ENCODE measurements at places on chromosomes 5 and 9.
A peak's percentile ranks its signal among the peaks of the same experiment; 100 is the strongest.

- no peak for DNase-seq
Measured at GRCh38 chr9:122131401-122132001, 28.1 kb downstream of the NDUFA8 start.

DNA sequence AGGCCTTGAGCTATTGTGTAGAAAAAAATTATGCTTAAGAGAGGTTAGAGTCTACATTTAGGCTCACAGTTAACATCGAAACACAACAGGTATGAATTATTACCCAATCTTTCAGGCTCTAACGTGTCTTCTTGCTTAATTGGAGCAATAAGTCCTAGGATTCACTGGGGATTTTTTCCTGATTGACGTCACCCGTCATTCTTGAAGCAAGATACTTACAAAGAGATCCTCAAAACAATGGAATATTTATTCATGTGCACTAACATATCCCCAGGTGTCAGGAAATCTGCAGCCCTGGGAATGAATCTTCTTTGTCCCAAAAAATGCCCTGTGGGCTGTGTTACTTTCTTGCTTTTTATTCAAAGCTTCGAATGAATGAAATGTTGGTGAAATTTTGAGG lies 413.5 kb downstream of the NFIB start:
- no peak for DNase-seq

DNA sequence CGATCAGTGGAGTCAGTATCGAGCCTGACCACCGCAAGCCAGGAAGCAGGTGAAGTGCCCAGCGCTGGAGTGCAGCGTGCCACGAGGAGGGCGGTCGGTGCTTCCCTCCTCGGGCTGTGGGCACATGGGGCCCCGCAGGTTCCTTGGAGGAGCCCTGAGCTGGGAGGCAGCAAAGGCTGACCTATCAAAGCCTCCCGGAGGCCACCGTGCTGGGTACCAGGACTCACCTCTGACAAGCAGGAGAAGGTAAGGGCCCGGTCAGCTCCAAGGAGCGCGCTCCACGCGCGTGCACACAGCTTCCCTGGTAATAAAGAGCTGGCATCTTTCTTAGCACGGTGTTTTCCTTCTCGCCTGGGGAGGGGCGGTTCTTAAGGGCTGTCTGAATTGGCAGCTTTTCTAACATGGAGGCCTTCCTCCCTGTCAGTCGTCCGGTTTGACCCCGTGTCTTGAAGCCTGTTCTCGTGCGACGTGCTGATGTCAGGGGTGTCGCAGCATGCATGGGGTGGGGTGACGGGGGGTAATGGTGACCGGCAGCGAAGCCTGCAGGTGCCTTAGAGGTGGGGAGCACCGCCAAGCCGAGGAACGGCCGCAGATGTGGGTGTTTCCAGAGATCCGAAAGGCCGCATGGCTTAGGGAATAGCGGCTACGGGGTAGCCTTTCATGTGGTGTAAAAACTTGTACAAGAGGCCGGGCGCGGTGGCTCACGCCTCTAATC lies 13.1 kb downstream of the PMPCA start:
- no peak for DNase-seq

DNA sequence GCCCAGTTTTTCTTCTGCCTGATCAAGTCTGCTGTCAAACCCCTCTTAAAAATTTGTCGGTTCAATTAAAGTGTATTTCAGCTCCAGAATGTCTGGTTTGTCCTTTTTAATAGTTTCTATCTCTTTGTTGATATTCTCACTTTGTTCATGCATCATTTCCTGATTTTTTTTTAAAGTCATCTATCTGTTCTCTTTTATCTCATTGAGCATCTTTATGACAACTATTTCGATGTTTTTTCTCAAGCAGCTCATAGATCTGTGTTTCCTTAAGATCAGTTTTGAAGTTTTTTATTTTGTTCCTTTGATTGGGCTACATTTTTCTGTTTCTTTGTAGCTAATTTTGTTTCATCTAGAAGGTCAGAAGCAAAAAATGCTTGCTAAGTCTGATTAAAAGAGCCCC lies 53.7 kb downstream of the FGD3 start:
- DNase-seq, result no peak

GRCh38 chr9:16010221-16010620 lies 457.4 kb downstream of the CCDC171 start:
- DNase-seq, result no peak

DNA sequence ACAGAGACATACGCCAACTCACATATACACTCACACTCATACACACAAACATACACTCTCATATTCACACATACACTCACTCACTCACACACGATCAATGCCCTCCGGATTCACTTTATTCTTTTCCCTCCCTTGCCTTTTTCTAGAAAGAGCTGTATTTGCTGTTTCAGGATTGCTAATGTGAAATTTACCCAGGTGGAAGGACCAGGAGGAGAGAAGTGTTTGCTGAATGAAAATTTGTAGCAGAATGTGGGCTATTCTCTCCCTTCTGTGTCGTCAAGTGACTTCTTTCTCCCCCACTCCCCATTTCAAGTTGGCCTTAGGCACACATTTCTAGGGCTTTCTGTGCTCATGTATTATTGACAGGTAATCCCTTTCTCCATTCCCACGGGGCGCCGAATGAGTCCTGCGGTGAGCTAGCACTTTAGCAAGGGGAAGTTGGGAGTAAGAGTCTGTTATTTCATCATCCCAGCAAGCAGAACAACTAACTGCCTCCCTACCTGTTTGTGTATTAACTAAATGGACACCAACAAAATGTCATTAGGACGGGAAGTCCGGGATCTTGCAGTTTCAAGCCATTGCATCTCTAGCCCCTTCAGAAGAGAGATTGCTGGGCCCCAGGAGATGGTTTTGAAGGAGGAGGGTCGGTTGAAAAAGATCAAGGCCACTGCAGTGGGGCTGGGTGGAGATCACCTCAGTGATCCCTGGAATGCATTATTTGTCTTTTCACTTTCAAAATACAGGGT lies 97.1 kb upstream of the TAF11L2 start:
- peak; percentile 93 for DNase-seq

- no peak for DNase-seq
Measured at GRCh38 chr9:96088510-96088909, 213.0 kb downstream of the ERCC6L2 start.

DNA sequence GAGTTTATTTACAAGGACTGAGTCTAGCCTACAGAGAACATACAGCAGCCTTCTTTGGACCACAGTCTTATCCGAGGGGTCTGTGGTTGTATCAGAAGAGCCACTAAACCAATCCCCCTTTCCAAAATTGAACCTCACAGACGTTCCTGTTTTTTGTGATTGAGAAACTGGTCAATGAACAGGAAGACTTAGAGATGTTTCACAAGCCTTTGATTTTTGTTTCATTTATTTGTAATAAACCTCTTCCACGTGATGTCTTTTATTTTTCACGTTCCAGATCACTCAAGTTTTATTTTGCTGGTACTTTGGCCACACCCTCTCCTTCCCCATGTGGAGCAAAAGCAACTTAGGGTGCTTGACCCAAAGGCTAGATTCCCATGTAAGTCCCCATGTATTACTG lies 16.1 kb downstream of the CCT5 start:
- DNase-seq, result no peak

DNA sequence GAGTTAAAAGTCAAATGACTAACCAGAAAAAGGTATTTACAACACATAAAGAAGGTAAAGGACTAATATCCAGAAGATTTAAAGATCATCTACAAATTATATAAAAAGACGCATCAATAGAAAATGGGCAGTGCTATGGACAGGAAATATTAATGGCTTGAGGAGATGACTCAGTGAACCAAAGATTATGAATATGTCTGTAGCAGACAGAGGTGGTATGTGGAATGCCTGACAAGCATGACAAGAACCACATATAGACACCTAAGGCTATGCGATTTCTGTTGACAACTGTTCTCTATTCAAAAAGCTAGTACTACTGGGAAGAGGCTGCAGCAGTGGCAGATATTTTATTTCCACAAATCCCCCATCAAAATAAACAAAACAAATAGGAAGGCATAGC lies 177.0 kb upstream of the SH3GL2 start:
- DNase-seq, result no peak

DNA sequence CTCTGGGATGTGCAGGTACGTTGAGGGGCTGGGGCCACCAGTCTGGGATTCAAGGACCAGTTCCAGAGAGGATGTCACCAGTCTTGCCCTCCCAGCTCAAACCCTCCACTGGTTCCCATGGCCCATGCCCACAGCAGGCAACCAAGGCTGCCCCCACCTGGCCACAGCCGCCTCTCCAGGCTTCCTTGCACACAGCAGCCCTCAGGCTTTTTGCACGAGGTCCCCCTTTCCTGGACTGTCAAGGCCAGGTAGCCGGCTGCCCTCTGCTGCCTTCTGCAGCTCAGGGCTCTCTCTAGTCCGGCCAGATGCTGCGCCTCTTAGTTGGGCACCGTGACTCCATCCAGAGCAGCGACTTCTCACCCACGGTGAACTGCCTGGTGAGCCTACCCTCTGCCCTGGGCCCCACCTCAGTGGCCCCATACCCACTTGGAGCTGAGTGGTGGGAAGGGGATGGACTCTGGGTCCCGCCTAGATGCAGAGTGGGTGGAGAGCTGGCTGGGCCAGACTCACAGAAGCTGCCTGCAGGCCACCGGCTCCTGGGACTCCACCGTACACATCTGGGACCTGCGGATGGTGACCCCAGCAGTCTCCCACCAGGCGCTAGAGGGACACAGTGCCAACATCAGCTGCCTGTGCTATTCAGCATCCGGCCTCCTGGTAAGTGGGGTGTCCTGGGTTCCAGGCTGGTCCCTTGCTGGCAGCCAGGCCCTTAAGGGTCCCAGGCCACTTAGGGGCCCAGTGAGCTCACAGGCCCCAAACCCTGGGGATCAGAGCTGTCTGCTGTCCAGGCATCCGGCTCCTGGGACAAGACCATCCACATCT lies 2.9 kb downstream of the WDR38 start:
- DNase-seq, result peak; percentile 75

DNA sequence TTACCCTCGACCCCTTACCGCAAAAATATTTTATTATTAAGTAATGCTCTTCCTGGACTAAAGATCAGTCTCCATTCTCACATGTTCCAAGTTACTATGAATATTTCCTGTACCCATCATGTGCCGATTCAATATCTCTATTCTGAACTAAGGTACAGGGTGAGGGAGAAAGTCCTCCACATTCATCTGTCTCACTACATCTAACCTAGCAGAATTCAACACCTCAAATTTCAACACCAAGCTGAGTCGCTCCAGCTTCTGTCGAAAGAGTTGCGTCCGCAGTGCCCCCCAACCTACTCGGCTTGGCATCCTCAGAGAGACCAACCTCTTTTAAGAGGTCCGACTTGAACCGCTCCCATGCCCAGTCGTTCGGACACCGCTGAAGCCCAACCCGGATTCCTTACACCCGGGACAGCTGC lies 1.0 kb downstream of the CERT1 start:
- peak; percentile 53 for DNase-seq

DNA sequence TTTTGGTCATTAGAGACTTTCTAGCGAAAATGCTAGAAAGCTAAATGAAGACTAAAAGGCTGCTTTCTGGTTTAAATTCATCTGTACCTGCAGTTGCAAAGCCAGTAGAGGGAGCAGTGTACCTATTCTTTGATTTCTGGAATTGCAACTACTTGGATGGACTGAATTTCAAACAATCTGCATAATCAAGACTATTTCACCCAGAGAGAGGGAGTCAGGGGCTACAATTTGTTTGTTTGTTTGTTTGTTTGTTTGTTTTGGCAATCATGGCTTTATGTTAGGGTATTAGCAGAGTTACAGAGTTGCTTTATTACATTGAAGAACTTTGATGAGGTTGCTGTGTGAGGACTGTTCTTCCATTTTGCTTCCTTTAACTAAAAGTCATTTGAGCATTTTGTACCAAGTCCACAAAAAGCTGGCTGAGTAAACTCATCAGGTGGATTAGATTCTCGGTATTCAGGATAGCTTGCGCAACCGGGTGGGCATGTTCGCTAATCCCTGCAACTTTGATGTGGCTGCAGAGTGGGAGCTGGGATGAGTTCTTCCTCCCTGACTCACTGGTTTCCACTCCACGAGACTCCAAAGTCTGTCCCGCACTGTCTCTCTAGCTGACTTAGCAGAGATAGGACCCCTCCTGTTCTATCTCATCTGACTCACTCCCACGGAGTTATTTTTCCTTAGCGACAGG lies 80.0 kb upstream of the TUT7 start:
- peak; percentile 63 for DNase-seq

- no peak for DNase-seq
Measured at GRCh38 chr9:11871852-11872251, 821.3 kb upstream of the TYRP1 start.

DNA sequence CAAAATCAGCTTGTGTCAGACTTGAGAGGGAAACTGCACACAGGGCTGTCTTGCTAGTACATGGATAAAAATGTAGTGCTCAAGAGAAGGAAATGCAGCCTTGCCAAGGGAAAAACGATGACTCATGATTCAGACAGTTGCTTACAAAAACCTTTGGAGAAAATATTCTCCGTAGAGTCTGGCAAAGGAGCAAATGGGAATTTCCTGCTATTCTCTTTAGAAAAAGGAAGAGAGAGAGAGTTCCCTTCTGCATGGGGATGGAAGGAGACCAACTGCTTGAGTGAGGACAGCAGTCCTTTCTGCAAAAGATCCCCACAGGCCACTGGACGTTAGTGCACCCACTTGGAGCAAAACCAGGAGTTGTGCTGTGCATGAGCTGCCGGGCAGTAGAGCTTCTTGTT lies 7.6 kb downstream of the IFNB1 start:
- peak; percentile 65 for DNase-seq

DNA sequence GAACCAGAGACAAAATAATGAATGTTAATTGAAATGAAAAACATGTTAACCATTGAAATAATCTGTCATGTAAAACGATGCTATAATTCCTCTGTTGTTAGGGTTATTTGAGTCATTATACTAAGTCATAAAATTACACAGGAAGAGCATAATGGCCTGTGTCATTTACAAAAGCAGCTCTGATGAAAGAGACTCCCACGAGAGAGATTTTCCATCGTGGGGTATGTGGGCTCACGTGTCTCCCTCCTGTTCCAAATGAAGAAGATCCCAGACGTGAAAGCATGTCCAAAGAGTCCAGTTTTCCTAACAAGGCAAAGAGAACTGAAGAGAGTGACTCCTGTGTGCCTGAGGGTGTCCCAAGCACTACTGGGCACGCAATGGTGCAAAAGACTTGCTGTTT lies 379.8 kb downstream of the SPOCK1 start:
- DNase-seq, result no peak

- DNase-seq, result no peak
Measured at GRCh38 chr5:169149317-169149716, 151.6 kb downstream of the SLIT3 start.

- DNase-seq, result no peak
Measured at GRCh38 chr5:157509587-157509986, 49.6 kb downstream of the NIPAL4 start.

- no peak for DNase-seq
Measured at GRCh38 chr9:119938871-119939270, 569.6 kb upstream of the BRINP1 start.

- DNase-seq, result peak; percentile 81
Measured at GRCh38 chr9:21078702-21079101, 960 bp upstream of the IFNB1 start.

DNA sequence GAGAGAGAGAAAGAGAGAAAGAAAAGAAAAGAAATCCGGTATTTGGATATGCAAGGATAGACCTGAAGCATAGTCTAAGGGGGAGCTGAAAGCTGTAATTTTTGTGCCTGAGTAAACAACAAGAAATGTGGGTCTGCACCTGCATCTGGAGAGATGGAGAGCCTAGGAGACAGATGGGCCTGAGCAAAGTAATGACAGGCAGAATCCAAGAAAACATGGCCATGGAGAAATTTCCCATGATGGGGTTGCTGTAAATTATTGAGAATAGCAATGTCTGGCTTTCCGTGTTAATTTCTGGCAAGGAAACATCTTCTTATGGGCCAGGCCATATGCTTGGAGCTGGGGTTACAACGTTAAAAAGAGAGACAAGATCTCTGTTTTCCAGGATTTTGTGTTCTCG lies 40.2 kb downstream of the YIPF5 start:
- DNase-seq, result no peak

GRCh38 chr5:147037515-147038205 lies 159.1 kb upstream of the PPP2R2B start:
- DNase-seq, result peak; percentile 5

GRCh38 chr9:86846656-86847055 lies 100.7 kb downstream of the GAS1 start:
- DNase-seq, result no peak
